Activated CD8-positive, alpha-beta memory T cell treated with anti-CD3 and anti-CD28 coated beads, Interleukin-2, amount 10 ng/mL, durations not matched to agents 7 days and 5 days (primary cell): ENCODE measurements at places on chromosomes 7 and 10.
A peak's percentile ranks its signal among the peaks of the same experiment; 100 is the strongest.

GRCh38 chr7:16791071-16791470, 13.7 kb downstream of the AGR2 start:
- no peak for DNase-seq

GRCh38 chr7:45073031-45073785, 15.6 kb downstream of the NACAD start:
- DNase-seq: no peak

- DNase-seq: no peak
Observed at GRCh38 chr7:116727432-116728009, 55.5 kb downstream of the MET start.

DNA sequence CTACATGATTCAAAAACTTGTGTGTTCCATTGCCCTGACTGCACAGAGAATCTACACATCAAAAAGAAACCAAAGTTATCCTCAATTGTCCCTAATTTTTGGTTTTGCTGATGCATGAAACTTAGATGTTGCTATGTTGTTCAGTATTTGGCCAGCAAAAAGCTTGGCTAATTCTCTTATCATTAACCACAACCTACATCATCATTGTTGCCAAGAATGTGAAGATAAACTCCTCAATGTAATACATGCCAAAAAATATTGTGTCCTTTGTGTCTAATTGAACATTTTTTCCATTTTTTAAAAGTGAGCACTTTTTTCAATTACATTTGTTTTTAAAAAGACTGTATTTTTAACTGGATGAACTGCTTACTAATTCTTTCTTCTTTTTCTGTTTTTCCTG, 268.0 kb upstream of the SEMA3D start:
- no peak for DNase-seq

GRCh38 chr7:47195641-47196040, 386.3 kb downstream of the TNS3 start:
- DNase-seq: no peak

DNA sequence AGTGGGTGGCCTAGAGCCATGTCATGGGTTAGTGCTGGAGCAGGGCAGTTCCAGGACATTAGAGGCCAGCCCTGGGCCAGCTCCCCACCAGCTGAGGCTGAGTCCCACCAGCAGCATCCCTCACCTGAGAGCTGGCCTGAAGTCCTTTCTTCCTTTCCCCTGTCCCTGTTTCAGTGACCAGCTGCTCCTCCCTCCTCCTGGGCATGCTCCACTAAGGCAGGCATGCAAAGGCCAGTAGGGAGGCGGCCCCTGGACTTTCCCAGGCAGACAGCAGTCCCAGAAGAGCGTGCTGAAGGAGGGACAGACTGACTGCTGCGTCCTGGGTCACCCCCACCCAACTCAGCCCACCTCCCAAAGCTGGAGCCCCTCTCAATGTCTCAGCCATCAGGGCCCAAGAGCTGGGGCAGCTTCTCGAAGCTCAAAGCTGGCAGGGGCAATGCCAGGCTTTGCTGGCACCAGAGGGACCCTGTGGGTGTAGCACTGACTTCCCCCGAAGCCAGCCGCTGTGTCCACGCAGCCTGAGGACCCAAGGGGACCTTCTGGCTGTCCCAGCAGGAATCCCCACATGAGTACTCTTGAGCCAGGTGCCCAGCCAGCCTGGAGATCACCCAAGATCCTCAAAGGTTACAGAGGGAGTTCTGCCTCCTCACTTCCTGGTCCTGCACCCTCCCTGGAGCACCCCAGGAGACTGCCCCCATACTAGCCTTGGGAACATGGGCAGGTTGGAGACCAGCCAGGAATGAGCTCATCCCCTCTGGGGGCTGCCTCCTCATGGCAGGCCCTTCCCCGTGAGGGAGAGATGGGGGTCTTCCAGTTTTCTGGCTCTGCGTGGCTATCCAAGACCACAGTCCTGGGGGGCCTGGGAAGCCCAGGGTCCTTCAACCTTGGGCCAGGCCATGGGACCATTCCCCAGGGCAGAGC, 35.2 kb upstream of the RET start:
- DNase-seq: peak; percentile 33

- no peak for DNase-seq
Observed at GRCh38 chr7:9719303-9719702, 1254.4 kb upstream of the PHF14 start.

DNA sequence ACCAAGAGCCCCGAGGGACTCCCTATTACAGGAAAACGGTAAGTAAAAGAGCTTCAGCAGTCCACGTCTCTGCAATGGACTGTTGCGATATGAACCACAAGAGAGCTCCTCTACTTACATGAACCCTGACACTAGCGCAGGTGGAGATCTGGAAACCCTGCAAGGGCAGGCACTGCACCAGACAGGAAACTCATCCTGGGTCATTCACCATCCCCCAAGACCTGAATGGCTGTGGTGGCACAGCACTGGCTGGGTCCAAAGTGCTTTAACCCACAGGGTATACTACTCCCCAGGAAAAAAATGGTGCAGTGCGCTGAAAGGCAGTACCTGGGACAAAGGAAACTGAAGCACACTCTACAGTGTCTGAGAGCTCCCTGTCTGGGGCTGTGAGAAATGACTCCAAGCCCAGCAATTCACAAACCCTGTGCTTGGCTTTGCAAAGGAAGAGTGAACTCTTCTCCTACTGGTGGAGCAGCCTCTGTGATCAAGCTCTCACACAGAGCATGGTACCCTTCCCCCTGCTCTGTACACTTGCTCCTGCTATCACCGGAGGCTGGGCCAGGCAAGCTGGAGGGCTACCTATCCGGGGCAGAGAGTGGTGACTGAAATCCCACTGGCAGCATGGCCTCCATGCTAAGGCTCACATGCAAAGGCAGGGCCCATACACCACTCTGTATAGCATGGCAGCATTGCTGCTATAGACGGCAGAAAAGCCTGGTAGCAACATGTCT, 44.9 kb downstream of the HIBADH start:
- DNase-seq: no peak

- no peak for DNase-seq
Observed at GRCh38 chr10:75508239-75508813, 76.9 kb downstream of the LRMDA start.
